ENCODE measurements at places on chromosomes 12 and 14. TPM values are rescaled to one million over a fixed set of nuclear protein-coding genes. Genes with fewer than 3 reads are reported as not detected.

The GPR132 gene
- 49.1 TPM for total RNA-seq

The ZDHHC22 gene
- not detected for total RNA-seq

The SEC23A gene
- total RNA-seq: 47.3 TPM

The LTBR gene
- not detected for total RNA-seq

The COX8C gene
- total RNA-seq: not detected

The SDR9C7 gene
- not detected for total RNA-seq

The TEX22 gene
- 9.0 TPM for total RNA-seq

The RAD9B gene
- total RNA-seq: 0.18 TPM

The RAD51AP1 gene
- 0.60 TPM for total RNA-seq

The ZBTB42 gene
- 9.4 TPM for total RNA-seq

The RNASE4 gene
- total RNA-seq: not detected

The ASIC1 gene
- total RNA-seq: 7.6 TPM

The CKAP4 gene
- 9.0 TPM for total RNA-seq

The OR4E2 gene
- not detected for total RNA-seq

The PLD4 gene
- 3.9 TPM for total RNA-seq

The ZNF605 gene
- 5.1 TPM for total RNA-seq

The MYF6 gene
- total RNA-seq: not detected

The NOVA1 gene
- not detected for total RNA-seq

The AMN gene
- total RNA-seq: 12.4 TPM

The ACOT6 gene
- total RNA-seq: not detected

The ESR2 gene
- 0.36 TPM for total RNA-seq

The PYGL gene
- 0.44 TPM for total RNA-seq

The MORN3 gene
- 13.3 TPM for total RNA-seq

The SERPINA9 gene
- total RNA-seq: not detected

The CBLN3 gene
- 3.9 TPM for total RNA-seq

The PMEL gene
- total RNA-seq: not detected

The DIO2 gene
- not detected for total RNA-seq

The GNPTAB gene
- total RNA-seq: 57.0 TPM

The AMDHD1 gene
- total RNA-seq: 1.2 TPM

The YEATS4 gene
- 29.6 TPM for total RNA-seq

The BATF gene
- total RNA-seq: 12.0 TPM

The RERG gene
- total RNA-seq: not detected

The IKZF4 gene
- 13.2 TPM for total RNA-seq

The ALX1 gene
- total RNA-seq: not detected

The CLEC1B gene
- not detected for total RNA-seq

The MUCL1 gene
- not detected for total RNA-seq

The HDAC7 gene
- total RNA-seq: 154 TPM

The LRRIQ1 gene
- not detected for total RNA-seq

The PTCSC3 gene
- total RNA-seq: not detected

The NKX2-1 gene
- 0.16 TPM for total RNA-seq

The BCL2L14 gene
- 0.51 TPM for total RNA-seq

The LIN7A gene
- total RNA-seq: 0.03 TPM

The RFLNA gene
- not detected for total RNA-seq

The HOXC11 gene
- total RNA-seq: not detected

The IL31 gene
- not detected for total RNA-seq

The DEGS2 gene
- 0.19 TPM for total RNA-seq

The KRT1 gene
- 10.0 TPM for total RNA-seq

The WNT1 gene
- 2.6 TPM for total RNA-seq

The FAIM2 gene
- 0.30 TPM for total RNA-seq

The MIPOL1 gene
- total RNA-seq: 0.20 TPM

The LMNTD1 gene
- not detected for total RNA-seq

The PAPOLA gene
- total RNA-seq: 183 TPM

The MYO1H gene
- not detected for total RNA-seq

The TPH2 gene
- total RNA-seq: not detected

The KRT72 gene
- 10.1 TPM for total RNA-seq

The TMEM52B gene
- not detected for total RNA-seq

The ABCD2 gene
- total RNA-seq: 10.9 TPM

The TUBA1B gene
- total RNA-seq: 167 TPM

The RASSF9 gene
- total RNA-seq: not detected

All from T-cell (primary cell).